Caudate nucleus (tissue), 63 donors: ENCODE measurements at places on chromosomes 2 and 18.

DNA sequence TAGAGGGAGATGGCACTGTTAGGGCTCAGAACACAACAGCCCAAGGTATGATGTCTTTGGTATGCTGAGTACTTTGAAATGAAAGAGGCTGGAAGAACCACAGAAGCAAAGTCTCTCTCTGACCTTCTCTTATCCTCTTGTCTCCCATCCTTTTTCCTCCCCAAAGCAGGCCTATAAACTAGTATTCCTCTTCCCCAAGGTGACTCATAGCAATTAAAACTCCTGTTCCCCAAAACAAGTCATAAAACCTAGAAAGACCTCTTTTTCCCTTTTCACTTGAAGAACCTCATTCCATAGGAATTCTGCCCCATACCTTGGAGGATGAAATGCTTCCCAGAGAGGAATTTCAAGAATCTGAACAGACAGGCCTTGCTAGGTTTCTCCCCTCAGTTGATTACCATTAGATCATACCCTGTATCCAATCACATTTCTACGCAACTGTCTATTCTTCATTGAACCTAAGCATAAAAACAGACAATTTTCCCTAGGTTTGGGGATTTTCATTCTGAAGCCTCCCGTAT, 25.7 kb downstream of the MDH1 start:
- DNase-seq: no peak

DNA sequence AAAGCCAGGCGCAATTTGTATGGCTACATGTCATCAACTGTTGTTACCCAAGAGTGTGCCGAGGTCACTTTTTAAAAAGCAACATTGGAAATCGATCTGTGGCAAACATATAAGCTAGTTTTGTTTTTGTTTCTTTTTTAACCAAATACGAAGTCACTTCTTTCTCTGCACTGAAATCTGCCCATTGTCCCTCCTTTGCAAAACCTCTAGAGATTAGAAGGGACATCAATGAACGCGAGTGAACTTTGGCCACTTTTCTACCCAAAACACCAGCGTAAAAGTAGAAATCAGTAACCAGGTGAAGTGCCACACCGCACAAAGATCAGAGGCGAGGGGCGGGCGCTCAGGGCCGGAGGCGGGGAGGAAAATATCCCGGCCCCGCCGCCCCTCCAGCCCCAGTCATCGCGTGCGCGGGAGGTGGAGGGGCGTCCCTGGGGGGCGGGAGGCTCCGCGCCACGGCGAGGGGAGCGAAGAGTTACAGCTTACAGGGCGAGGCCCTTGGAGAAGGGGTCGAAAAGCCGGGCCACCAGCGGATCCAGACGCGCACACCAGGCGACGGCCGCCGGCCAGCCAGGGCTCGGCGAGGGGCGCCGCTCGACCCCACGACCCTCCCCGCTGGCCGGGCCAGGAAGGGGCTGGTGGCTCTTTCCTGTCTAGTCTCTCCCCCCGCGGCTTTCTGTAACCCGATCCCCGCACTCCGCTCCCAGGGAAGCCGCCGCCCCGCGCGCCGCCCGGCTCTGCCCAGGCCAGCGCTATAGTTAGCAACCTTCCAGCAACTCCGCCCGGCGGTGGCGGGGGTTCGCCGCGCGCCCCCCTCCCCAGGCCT, 993 bp downstream of the RBMS1 start:
- no peak for DNase-seq

- DNase-seq: no peak
Measured at GRCh38 chr2:177183860-177184259, 28.7 kb upstream of the HNRNPA3 start.

DNA sequence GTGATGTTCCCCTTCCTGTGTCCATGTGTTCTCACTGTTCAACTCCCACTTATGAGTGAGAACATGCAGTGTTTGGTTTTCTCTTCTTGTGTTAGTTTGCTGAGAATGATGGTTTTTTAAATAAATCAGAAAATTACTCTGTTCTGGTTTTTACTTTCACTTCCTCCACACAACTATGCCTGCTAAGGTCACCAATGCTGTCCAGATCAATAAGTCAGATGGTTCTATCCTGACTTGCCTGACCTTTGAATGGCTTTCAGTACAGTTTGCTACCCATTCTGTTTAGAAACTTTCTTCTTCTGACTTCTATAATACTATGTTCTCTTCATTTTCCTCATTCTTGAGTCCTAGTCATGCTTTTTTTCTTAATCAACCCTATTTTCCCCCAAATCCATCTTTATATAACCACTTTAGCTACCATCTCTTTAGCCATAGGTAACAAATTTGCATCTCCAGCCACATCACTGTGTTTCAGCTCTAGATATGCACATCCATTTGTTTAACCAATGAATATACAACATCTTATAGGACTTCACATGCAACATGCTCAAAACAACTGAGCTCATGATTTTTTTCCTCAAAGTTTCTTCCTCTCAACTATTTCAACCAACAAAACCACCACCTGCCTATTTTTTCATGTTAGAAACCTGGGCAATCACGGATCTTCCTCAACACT, 58.8 kb upstream of the SLC38A11 start:
- DNase-seq: no peak

DNA sequence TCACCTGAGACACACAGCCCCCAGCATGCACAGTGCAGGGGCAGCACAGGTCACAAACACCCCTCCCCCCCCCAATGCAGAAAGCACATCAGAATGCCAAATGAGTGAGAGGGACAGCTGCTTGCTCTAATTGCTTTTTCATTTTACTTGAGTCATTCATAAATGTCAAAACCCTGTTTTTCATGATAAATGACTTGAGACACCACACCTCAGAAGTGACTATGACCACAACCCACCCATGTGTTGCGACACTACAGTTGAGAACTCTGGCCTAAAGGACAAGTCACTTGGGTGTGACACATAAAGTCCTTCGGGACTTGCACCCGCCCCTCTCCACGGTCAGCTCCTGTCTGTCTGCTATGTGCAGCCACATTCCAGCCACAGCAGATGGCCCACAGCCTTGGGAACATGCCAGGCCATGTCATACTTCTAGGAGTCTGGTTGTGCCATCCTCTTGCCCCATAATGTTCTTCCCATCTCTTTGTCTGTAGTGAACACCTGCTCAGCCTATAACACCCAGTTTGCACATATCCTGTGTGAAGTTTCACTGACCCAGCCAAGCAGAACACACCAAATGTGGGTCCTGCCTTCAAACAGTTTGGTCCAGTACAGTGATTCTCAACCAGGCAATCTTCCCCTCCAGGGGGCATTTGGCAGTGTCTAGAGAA, 30.2 kb upstream of the RIOK3 start:
- no peak for DNase-seq

- DNase-seq: no peak
Measured at GRCh38 chr2:72000110-72000509, 147.6 kb downstream of the CYP26B1 start.

- DNase-seq: no peak
Measured at GRCh38 chr2:228409493-228409892, 228.0 kb upstream of the SPHKAP start.

GRCh38 chr2:3642521-3643215, 15.3 kb upstream of the ALLC start:
- DNase-seq: no peak

- no peak for DNase-seq
Measured at GRCh38 chr2:100460904-100461530, 9.3 kb upstream of the NMS start.

DNA sequence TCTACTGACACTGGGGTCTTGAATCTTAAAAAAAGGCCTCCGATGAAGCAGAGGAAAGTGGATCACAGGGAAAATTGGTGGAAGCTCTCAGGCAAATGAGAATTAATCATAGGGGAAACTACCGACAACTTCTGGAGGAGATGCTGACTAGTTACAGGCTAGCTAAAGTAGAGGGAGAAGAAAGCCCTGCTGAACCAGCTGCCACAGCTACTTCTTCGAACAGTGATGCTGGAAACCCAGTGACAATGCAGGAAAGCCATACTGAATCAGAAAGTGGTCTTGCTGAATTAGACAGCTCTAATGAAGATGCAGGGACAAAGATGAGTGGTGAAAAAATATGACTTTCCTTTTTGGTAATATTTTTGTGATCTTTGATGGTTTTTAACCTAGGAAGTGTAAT, 44.9 kb upstream of the SLC3A1 start:
- no peak for DNase-seq

DNA sequence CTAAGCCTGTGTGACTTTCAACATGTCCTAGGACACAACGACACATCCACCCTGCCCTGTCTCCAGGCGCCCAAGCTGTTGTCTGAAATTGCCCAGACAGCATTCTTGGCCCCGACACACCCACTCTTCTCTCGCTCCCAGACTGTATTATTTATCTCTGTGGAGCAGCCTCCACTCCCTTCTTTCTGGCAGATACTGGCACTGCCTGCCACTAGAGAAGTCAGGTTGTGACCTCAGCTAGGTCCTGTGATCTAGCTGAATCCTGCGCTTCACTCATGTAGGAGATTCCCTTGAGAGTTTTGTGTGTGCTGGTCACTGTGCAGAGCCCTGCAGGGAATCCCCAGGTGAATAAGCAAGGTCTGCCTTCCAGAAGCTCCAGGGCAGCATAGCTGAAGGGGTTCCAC, 77.1 kb upstream of the TNP1 start:
- no peak for DNase-seq

- no peak for DNase-seq
Measured at GRCh38 chr18:32919799-32920198, 147.0 kb upstream of the KLHL14 start.
